ENCODE measurements at places on chromosomes 3 and 15.

DNA sequence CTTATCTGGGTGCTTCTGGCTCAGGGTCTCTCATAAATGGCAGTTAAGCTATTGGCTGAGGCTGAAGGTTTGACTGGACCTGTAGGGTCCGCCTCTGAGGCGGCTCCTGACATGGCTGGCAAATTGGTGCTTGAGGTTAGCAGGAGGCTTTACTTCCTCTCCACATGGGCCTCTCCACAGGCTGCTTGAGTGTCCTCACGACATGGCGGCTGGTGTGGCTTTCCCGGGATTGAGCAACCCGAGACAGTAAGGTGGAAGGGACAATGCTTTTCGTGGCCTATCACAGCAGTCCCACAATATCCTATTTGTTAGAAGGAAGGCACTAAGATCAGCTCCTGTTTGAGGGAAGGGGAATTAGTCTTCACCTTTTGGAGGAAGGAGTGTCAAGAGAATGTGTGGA, 267.3 kb upstream of the LRRFIP2 start:
- no peak for DNase-seq

- DNase-seq, result no peak
Measured at GRCh38 chr15:89971592-89971997, 29.5 kb upstream of the ZNF710 start.

DNA sequence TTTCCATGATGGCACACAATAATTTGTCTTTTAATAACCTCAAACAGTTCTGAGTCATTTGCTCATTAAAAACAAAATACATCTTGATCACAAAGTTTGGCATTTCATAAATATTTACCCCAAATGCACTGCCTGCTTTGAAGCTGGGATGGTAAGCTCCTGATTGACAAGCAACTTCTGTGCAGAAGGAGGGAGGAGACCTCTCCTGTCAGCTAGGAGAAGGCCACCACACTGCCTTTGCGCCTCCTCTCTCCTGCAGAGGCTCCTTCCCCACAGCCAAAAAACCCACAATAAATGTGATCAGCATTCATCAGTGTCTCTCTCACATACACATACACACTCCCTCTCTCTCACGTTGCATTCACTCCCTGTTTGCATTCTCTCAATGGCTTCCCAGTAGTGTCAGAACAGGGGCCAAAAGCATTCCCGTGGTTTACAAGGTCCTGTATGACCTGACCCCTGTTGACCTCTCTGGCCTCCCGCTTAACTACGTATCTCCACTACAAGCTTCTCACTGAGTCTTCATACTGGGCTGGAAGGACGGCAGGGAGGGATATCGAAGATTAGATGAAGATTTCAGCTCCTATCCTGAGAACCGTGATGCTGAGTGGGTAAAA, 216.4 kb downstream of the FOXP1 start:
- no peak for DNase-seq

GRCh38 chr15:89075101-89075640, 13.1 kb upstream of the ABHD2 start:
- DNase-seq, result no peak

GRCh38 chr3:18111796-18112232, 313.3 kb downstream of the SATB1 start:
- no peak for DNase-seq

DNA sequence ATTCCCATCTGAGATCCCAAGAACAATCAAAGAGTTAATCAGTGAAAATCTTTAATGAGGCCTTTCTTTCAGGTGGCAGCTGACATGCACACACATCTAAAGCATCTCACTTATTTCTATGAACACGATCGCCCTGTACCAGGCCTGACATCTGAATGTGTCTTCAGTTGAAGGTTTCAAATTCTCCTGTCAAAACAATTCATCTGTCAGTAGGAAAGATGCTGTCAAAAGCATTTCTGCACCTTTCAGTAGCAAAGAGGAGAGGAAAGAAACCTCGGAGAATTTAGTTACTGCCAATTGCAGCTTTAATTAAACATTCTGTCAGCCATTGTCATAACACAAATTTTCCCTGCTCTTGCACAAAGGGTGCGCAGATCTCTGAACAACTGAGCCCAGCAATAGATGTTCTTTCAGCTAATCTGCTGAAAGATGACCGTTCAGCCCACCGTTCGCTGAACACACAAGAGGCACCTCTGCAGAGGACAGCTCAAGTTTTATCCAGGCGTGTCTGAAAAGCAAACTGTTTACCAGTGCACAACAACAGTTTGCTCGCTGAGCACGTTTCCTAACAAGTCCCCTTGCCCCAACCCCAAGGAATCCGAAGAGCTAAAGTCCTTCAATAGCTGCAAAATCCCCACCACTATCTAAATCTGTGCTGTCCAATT, 34.1 kb downstream of the LRIG1 start:
- DNase-seq, result no peak

DNA sequence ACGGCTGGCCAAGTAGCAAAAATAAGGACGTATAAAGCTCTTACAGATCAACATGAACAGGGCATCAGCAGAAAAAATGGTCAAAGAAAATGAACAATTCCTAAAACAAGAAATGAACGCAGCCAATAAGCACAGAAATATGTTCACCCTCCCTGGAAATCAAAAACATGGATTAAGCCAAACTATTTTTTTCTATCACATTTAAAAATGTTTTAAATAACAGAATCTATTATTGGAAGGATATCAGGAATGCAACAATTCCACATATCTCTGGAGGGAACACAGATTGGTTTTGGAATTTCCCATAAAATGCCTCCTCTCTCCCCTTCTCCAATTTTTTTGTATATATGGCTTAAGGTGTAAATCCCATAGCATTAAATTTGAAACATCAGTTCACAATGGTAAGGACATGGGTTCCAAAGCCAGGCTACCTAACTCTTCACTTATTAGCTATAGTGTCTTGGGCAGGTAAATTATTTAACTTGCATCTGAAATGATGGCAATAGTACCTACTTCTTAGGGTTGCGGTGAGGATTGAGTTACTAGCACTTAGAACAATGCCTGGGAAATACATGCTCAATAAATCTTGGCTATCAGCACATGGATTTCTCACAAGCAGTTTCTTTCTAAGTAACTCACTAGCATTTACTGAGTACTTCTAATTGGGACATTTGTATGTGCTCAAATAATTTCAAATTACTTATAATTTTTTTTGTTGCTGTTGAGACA, 10.1 kb downstream of the UACA start:
- DNase-seq, result no peak

DNA sequence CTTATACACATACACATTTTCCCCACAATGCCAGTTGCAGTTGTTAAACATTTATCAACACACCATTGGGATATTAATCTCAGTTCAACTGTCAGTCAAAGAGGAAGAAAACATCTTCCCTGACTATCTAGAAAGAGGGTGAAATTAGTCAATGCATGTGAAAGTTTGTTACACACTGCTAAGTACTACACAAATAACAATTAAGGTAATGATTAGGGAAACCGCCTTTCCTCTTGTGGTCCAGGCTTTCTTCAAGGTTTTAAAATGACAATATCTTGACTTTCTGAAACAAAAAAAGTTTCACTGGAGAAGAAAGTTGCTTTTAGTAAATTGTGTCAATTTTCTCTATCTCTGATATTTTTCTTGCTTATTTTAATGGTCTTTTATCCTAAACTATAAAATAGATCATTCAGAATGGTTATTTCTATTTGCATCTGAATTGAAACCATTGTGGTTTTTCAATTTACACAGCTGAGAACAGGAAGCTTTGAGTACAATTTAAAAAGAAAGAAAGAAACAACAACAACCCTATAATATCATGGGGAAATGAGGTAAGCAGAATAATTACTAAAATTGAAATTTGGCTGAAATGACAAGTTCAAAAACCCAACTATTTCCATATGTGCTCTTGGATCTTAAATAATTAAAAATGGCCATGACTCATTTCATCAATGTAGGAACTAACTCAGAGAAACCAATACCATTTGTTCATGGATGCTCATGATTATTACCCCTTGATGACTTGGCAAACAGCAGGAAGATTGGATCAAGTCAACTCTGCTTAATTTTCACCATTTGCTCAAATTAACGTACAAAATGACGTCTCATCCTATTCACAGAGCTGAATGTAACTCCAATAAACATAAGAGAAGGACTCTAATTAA, 31.7 kb downstream of the GPR149 start:
- DNase-seq, result no peak
